ENCODE measurements at places on chromosomes 5 and 9. TPM values are rescaled to one million over a fixed set of nuclear protein-coding genes. Genes with fewer than 3 reads are reported as not detected.
A peak's percentile ranks its signal among the peaks of the same experiment; 100 is the strongest.

DNA sequence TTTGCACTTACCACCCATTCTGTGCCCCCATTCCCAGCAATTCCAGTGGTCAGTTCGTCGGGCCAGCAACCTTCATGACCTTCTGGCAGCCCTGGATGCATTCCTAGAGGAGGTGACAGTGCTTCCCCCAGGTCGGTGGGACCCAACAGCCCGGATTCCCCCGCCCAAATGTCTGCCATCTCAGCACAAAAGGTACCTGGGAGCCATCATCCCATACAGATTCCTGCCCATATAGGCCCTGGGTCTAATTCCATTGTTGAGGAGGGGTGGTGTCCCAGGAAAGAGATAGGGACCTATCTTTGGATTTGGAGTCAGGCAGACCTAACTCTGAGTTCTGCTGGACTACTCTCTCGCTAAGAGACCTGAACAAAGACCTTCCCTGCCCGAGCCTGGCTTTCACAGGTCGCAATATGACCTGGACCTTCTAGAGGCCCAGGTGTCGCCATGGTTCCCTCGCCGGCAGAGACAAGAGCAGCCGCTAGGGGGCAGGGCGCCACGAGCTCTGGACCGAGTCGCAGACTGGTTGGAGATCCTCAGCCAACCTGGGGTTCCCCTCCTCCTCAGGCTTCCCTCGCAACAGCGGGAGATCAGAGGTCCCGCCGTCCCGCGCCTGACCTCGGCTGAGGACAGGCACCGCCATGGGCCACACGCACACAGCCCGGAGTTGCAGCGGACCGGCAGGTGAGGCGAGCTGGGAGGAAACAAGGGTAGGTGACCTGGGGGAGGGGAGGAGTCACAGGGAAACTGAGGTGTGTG lies 3.1 kb downstream of the SLC4A9 start:
- peak; percentile 85 for DNase-seq

Gene TLR4
- total RNA-seq: 184 TPM

GRCh38 chr9:76438841-76439588 lies 20.0 kb upstream of the GCNT1 start:
- DNase-seq: no peak

DNA sequence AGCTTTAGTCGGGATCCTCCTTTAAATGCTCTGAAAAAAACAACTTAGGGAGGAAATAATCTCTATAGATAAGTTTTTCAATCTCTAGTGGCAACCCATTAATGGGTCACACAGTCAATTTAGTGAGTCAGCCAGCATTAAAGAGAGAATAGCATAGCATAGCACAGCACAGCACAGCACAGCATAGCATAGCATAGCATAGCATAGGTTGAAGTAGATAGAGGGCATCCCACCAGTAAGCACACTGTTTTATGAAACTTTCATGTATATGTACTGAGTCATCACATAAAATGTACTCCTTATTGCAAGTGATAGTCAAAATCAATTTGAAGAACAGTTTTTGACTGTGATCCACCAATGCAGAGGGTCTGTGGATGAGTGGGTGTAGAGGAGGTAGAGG lies 522.9 kb downstream of the CCDC171 start:
- DNase-seq: no peak

DNA sequence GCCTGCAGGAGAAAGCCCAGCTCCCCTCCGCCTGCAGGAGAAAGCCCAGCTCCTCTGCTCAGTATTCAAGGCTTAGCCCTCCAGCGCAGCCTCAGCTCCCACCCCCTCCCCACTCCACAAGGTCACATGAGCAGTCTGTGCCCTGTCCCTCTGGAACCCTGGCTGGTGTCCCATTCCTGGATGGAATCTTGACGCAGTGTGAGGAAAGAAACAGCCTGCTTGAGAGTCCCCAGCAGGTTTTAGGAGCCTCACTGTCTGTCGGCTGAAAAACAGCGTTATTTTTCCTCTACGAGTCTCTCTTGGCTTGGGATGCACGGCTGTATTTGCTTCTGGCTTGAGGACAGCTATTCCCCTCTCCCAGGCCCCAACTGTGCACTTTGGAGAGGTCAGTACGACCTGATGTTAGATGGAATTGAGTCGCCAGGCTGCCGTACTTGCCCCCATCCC lies 210.1 kb upstream of the TRIM32 start:
- DNase-seq: no peak

GRCh38 chr9:92378865-92379560 lies 25.4 kb downstream of the OGN start:
- DNase-seq: peak; percentile 24

Gene PTPN3
- total RNA-seq: 3.6 TPM

GRCh38 chr5:174719793-174720611 lies 4.4 kb upstream of the MSX2 start:
- no peak for DNase-seq

DNA sequence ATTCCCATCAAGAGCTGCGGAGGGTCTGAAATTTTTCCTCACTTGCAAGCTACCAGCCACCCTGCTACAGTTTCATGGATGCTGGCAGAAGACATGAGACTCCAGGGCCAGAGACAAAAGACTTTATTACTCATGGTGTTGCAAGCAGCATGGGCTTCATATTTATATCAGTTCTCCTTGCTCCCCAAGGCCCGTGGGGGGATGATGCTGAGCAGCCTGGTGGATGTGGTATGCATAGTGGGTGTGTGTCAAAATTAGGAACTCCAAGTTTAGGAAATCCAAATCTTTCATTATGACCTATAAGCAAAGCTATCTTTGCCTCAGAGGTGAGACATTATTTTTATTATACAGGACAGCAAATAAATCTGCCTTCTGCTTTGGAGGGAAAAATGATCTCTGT lies 105.7 kb upstream of the ALDH1B1 start:
- no peak for DNase-seq

- no peak for DNase-seq
Observed at GRCh38 chr5:172569861-172570558, 71.1 kb upstream of the NEURL1B start.

DNA sequence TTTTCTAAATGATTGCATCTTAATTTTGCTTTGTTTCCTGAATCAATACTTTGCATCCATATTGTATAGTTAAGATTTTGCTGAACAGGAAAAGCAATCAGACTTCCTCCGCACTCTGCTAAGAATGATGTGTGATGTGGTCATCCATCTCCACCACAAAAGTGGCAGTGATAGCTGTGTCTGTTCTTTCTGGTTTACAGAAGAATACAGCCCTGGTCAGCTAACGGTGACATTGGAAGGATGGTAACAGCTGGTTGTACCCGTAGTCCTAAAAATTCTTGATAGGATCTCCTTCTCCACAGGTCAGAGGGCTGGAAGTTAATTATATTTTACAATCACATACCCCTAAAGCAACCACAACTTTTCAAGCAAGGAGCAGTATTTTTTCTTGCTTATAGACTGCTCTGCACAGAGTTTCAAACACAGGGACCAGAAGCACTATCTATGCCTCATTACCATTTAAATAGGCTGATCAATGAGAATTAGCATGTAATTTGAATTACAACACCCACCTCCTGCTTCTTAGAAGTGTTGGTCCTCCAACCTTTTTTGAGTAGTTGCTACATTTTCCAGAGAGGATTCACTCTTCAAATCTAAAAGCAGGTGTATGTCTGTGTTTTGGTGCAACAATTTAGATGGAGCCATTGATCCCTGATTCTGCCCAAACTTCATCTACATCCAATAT lies 1191.9 kb upstream of the NUDT12 start:
- DNase-seq: no peak

Data from dermis blood vessel endothelial cell (primary cell).